Activated CD4-positive, alpha-beta T cell treated with anti-CD3 and anti-CD28 coated beads for 36 hours (primary cell): ENCODE measurements at places on chromosomes 1 and 21. TPM values are rescaled to one million over a fixed set of nuclear protein-coding genes. Genes with fewer than 3 reads are reported as not detected.

Gene PPM1J
- 0.88 TPM for total RNA-seq

Gene SLC44A5
- total RNA-seq, result not detected

Gene S100A2
- 7.0 TPM for total RNA-seq

Gene CTSS
- total RNA-seq, result 44.8 TPM

Gene MYOG
- not detected for total RNA-seq

Gene SLC45A1
- total RNA-seq, result 0.48 TPM

Gene LCE1A
- not detected for total RNA-seq

Gene S100A12
- not detected for total RNA-seq

Gene HES3
- not detected for total RNA-seq

- no peak for DNase-seq
- no peak overlapping the region for H3K4me3 ChIP-seq
- peaks cover 17% of the 10 kb centered on the region for H3K4me1 ChIP-seq
- H3K36me3 ChIP-seq, result no peaks in the 10 kb centered on the region
- peaks cover 4% of the 10 kb centered on the region for H3K27me3 ChIP-seq
- no peak overlapping the region for H3K27ac ChIP-seq
Measured at GRCh38 chr1:93694039-93694438, 12.4 kb upstream of the BCAR3 start.

GRCh38 chr1:219537223-219537631 is 75.7 kb downstream of the ZC3H11B start:
- H3K4me1 ChIP-seq, result no peaks in the 10 kb centered on the region
- no peak for DNase-seq
- H3K36me3 ChIP-seq, result no peaks in the 10 kb centered on the region
- no peak overlapping the region for H3K27ac ChIP-seq

- peak; percentile 34 for DNase-seq
- H3K27ac ChIP-seq, result no peak overlapping the region
- H3K4me3 ChIP-seq, result no peak overlapping the region
- no peaks in the 10 kb centered on the region for H3K36me3 ChIP-seq
- peaks cover under 1% of the 10 kb centered on the region for H3K4me1 ChIP-seq
- H3K27me3 ChIP-seq, result peaks cover 2% of the 10 kb centered on the region
Measured at GRCh38 chr1:183609313-183609712, 19.1 kb upstream of the NCF2 start.

GRCh38 chr1:117967881-117968280 is 38.3 kb downstream of the WDR3 start:
- H3K36me3 ChIP-seq, result peaks cover 10% of the 10 kb centered on the region
- no peak overlapping the region for H3K4me3 ChIP-seq
- DNase-seq, result no peak

- no peak for DNase-seq
- H3K36me3 ChIP-seq, result no peaks in the 10 kb centered on the region
- H3K27ac ChIP-seq, result no peak overlapping the region
- no peaks in the 10 kb centered on the region for H3K4me1 ChIP-seq
- no peak overlapping the region for H3K4me3 ChIP-seq
- H3K27me3 ChIP-seq, result no peaks in the 10 kb centered on the region
Measured at GRCh38 chr1:88035578-88035977, 648.5 kb upstream of the PKN2 start.

DNA sequence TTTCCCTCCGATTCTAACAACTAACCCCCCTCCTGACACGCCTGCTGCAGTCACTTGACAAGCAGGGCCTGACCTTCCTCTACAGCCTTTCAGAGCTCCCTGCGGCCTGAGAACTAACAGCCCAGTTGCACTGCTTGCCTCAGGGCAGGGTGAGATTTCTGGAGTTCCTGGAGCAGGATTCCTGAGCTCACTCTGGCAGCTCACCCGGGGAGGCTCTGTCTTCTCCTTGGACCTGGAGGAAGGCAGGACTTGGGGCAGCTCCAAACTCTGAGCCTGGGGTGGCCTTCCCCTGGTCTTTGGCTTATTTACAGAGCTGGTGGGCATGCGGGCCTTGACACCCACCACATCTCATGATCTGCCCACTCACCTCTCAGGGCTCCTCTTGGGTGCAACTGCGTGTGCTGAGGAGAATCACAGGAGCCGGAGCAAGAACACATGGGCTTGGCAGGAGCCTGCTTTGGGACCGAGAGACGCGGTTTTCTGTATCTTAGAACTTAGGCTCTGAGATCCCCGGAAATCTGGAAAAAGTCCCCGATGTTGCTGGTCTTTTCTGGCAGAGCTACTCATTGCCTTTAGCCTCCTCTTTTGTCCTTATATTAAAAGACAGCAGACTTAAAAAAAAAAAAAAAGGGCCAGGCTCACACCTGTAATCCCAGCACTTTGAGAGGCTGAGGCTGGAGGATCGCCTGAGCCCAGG is 13.1 kb upstream of the SLC25A34 start:
- H3K4me3 ChIP-seq, result no peak overlapping the region
- no peak for DNase-seq
- H3K27me3 ChIP-seq, result no peaks in the 10 kb centered on the region
- no peak overlapping the region for H3K27ac ChIP-seq
- H3K4me1 ChIP-seq, result no peaks in the 10 kb centered on the region
- H3K36me3 ChIP-seq, result peaks cover 17% of the 10 kb centered on the region

GRCh38 chr1:87983841-87984240 is 655.2 kb downstream of the LMO4 start:
- H3K27me3 ChIP-seq, result peaks cover 2% of the 10 kb centered on the region
- H3K4me3 ChIP-seq, result no peak overlapping the region
- no peaks in the 10 kb centered on the region for H3K36me3 ChIP-seq

- H3K36me3 ChIP-seq, result no peaks in the 10 kb centered on the region
- H3K27ac ChIP-seq, result no peak overlapping the region
- H3K4me1 ChIP-seq, result peaks cover 19% of the 10 kb centered on the region
- no peak overlapping the region for H3K4me3 ChIP-seq
Measured at GRCh38 chr1:211518330-211519289, 26.6 kb upstream of the RD3 start.

- DNase-seq, result no peak
- H3K27me3 ChIP-seq, result no peaks in the 10 kb centered on the region
- peaks cover 2% of the 10 kb centered on the region for H3K4me1 ChIP-seq
- H3K36me3 ChIP-seq, result no peaks in the 10 kb centered on the region
- H3K4me3 ChIP-seq, result no peak overlapping the region
- H3K27ac ChIP-seq, result no peak overlapping the region
Measured at GRCh38 chr1:33366762-33367484, 46.0 kb upstream of the A3GALT2 start.

- no peak for DNase-seq
- H3K27me3 ChIP-seq, result no peaks in the 10 kb centered on the region
- no peak overlapping the region for H3K4me3 ChIP-seq
- H3K4me1 ChIP-seq, result no peaks in the 10 kb centered on the region
- no peaks in the 10 kb centered on the region for H3K36me3 ChIP-seq
- H3K27ac ChIP-seq, result no peak overlapping the region
Measured at GRCh38 chr1:192059407-192059806, 98.9 kb upstream of the RGS18 start.

DNA sequence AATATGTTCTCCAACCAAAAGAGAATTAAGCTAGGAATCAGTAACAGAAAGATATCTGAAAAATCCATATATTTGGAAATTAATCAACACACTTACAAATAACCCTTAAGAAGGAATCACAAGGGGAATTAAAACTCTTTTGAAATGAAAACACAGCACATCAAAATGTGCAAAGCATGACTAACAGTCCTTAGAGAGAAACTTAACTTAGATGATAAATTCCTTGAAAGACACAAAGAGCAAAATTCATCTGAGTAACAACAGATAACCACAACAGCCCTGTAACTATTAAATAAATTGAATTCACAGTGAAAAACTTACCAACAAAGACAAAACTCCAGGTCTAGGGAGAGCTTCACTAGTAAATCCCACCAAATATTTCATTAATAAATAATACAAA is 283.8 kb downstream of the SDCCAG8 start:
- H3K36me3 ChIP-seq, result peaks cover 22% of the 10 kb centered on the region
- H3K27me3 ChIP-seq, result no peaks in the 10 kb centered on the region
- no peaks in the 10 kb centered on the region for H3K4me1 ChIP-seq
- no peak for DNase-seq

- no peak overlapping the region for H3K27ac ChIP-seq
- peaks cover 31% of the 10 kb centered on the region for H3K27me3 ChIP-seq
- peak; percentile 39 for DNase-seq
- H3K4me1 ChIP-seq, result peaks cover 27% of the 10 kb centered on the region
- H3K4me3 ChIP-seq, result peak overlapping the region; percentile 68
- peaks cover 4% of the 10 kb centered on the region for H3K36me3 ChIP-seq
Measured at GRCh38 chr1:19665496-19666465, 1.1 kb downstream of the HTR6 start.

DNA sequence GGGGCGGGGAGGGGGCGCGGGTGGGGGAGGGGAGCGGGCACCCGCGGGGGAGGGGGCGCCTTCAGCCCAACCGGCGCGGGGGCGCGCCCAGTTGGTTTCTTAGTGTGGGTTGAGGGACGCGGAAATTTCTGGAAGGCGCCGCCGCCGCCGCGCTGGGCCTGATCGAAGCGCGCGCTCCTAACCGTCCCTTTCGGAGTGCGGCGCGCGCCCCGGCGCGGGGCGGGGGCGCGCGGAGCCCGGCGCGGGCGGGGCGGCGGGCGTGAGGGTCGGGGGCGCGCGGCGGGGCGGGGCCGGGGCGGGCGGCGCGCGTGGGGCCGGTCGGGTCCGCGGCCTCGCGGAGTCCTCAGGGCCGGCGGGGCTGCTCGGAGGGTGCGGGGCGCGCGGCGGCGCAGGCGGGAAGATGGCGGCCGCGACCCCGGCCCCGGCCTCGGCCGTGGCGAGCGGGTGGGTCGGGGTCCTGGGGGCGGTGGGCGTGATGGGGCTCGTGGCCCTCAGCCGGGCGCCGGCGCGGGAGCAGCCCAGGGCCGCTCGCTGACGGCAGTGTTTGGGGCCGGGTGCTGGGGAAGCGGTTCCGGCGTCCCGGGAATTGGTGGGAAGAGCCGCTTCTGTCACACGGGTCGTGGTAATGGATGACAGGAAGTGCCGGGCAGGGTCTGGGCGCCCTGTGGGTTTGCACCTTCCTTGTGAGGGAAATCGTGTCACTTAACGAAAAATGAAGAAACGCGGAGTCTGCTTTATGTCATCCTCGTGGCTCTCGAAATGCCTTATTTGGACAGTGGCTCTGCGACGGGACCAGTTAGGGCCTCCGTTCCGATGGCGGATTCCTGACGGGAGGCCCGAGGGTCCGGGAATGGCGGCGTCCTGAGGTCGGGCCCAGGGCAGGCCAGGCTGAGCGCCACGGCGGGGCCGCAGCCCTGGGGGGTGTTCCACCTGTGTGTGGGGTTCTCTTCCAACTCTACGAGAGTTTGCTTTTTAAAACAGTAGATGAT is 764 bp downstream of the PKNOX1 start:
- H3K27me3 ChIP-seq, result no peaks in the 10 kb centered on the region
- H3K4me1 ChIP-seq, result peaks cover 30% of the 10 kb centered on the region
- H3K27ac ChIP-seq, result peak overlapping the region; percentile 94
- peak; percentile 80 for DNase-seq

- peaks cover 17% of the 10 kb centered on the region for H3K4me1 ChIP-seq
- H3K36me3 ChIP-seq, result no peaks in the 10 kb centered on the region
- DNase-seq, result no peak
Measured at GRCh38 chr1:67724928-67725560, 40.0 kb downstream of the GADD45A start.

DNA sequence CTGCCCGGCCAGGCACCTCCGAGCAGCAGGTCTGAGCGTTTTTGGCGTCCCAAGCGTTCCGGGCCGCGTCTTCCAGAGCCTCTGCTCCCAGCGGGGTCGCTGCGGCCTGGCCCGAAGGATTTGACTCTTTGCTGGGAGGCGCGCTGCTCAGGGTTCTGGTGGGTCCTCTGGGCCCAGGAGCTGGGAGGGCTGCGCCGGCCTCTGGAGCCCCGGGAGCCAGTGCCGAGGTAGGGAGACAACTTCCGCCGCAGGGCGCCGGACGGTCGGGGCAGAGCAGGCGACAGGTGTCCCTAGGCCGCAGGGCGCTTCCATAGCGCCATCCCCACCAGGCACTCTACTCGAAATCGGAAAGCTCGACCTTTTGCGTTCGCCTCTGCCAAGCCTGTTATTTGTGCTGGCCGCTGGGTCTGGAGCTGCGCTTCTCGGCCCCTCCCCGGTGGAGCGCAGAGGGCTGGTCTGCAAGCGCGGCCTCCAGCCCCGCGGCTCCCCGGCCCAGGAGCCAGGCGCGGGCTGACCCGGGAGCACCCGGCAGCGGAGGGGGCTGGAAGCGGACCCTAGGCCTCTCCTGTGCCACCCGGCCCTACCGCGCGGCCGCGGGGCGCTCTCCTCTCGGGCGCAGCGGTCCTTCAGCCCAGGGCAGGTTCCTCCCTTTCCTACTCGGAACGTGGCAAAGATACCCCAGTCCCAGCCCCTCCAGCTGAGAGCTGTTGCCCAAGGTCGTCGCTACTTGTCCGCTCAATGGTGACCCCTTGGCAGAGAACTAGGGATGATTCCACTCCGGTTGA is 2.2 kb downstream of the SIM2 start:
- H3K27ac ChIP-seq, result no peak overlapping the region
- H3K36me3 ChIP-seq, result no peaks in the 10 kb centered on the region
- peaks cover 63% of the 10 kb centered on the region for H3K27me3 ChIP-seq
- H3K4me3 ChIP-seq, result peak overlapping the region; percentile 64
- DNase-seq, result peak; percentile 26
